GM04503 (cell line): ENCODE measurements at places on chromosomes 4 and X.

DNA sequence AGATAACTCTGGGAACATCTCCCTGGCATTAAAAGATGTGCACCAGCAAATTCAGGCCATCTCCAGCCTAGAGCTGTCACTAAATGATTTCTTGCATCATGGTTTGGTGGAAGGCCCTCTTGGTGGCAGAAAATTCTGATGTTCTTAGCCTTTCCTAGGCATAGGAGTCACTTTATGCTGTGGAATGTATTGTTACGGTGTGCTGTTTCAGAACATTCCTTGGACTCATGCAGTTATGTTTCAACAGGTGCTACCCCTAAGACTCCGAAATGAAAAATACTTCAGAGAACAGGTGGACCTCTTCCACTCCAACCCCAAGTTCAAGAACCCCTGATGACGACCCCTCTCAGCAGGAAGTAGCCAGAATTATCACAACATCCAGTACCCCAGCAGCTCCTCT lies 20.3 kb upstream of the PAPSS1 start:
- no peak for DNase-seq

- DNase-seq: no peak
Measured at GRCh38 chrX:13816643-13817627, at the start of gene GPM6B. Gene GPM6B, minus strand, starts transcription at chrX:13817093. Its CDS starts 189 bp downstream, at chrX:13816904.

DNA sequence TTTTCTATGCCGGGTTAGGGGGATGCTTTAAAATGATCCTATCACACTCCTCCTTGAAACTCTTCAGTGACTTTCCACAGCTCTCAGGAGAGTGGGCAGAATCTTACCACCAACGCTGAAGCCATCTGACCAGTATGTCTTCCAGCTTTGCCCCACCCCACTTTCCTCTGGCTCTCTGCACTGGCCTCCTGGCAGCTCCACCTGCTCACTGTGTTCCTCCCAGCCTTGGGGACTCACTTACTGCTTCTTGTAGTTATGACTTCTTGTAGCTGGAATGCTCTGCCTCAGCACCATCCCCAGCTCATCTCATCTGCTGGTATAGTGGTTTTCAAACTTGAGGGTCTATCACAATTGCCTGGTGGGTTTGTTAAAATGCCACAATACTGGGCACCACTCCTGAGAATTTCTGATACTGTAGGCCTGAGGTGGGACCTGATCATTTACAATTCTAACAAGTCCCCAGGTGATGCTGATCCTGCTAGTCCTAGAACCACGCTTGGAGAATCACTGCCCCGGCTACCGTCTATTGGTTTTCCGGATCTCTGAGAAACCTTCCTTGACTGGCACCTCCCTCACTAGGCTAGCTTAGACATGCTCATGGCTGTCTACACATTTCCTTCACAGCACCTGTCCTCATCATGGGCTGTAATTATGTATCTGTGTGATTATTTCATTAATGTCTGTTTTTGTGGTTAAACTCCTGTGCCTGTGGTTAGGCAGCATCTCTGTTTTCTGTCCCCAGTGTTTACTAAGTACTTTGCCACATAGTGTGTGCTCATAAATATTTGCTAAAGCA lies 152.2 kb downstream of the MGST2 start:
- DNase-seq: no peak

DNA sequence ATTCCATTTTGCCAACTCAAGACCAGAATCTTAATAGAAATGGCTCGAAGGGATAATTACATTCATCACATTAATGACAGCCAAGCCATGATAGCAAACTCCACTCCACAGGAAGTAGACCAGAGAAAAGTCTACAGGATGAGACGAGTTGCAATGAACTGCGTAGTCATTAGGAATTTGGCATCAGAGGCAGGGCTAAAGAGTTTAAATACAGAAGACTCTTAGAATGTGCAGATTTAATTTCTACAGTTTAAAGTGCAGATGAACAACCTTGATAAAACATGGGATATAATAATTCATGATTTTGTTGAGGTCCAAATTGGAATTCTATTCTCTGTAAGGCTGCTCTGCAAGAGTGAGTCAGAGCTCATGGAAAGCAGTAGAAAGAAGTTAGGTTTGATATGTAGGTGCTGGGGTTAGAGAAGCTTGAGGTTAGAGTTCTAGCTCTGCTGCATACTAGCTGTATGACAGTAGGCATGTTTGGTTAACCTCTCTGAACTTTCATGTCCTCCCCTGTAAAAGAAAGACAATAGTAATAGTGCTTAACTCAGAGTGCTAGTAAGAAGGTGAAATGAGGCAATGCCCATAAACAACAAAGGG lies 32.2 kb downstream of the LNX1 start:
- no peak for DNase-seq

DNA sequence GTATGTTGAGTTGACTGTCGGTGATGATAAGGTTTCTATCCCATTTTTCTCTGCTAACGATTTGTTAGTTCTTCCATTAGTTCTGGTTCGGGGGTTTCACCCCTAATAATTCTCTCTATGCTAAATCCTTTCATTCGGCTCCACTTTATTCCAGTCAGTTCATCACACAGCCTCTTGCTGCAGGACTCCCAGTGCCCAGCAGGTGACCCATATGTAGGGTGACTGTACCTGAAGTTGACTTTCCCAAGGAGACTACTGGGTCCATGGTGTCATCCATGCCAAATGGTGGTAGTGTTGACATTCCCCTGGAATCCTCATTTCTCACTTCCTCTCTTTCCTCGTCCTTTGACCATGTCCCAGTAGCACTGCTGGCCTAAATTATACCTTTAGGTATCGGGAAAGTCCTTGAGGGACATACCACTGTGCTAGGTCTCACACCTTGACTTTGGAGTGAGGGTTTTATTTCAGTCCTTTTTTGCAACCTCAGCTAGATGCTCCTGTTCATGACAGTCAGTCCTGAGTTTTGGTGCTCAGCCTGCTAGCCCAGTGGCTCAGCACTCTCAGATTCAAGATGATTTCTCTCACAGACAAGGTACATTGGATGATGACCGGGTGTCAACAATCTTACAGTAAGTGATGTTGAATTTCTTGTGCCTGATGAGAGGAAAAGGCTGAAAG lies 105.1 kb upstream of the ARHGAP24 start:
- no peak for DNase-seq

DNA sequence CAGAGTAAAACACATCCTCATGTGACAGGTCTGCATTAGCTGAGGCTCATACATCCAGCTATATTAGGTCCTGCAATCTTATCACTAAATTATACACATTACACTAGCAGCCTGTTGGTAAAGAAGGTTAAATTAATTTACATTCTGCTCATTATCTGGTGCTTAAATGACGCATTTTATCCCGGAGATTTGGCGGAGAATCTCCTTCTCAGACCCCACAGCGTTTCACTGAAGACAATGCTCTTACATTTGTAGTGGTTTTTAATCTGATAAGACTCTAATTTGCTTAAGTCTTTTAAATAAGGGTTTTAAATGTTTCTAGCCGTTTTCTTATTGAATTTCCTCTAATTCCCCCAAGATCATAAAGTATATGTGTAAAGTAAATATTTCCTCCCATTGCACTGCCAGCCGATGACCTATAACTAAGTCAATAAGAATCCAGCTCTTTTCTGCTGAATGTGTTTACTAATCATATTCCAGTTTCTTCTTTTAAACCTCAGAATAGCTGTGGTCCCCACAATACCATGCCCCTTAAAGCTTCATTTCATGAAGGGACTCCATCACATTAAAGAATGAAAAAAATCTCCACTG lies 2.1 kb upstream of the PITX2 start:
- DNase-seq: no peak

- DNase-seq: peak; percentile 74
Measured at GRCh38 chrX:41313419-41313818, 20.5 kb upstream of the DDX3X start.
